ENCODE measurements at places on chromosomes 16 and 17.

DNA sequence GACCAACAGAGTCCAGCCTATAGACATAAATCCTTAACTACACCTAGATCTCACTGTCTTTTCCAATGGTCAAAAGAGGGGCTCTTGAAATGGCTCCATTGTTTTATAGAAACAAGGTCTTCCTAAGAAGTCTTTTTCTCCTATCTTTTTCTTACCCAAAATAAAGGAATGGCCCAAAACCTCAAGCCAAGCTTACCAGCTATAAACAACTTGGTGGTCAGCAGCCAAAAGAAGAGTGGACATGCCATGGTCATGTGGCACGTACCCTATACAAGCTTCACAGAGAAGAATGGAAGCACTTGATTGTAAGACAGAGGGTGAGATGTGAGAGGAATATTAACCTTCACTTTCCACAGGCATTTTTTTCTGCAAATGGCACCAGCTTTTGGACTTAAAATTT, 82.1 kb upstream of the GNAO1 start:
- H3K36me3 ChIP-seq: no peaks in the 10 kb centered on the region
- no peak for DNase-seq
- no peaks in the 10 kb centered on the region for H3K27me3 ChIP-seq
- H3K4me1 ChIP-seq: no peaks in the 10 kb centered on the region
- no peak overlapping the region for H3K4me3 ChIP-seq

DNA sequence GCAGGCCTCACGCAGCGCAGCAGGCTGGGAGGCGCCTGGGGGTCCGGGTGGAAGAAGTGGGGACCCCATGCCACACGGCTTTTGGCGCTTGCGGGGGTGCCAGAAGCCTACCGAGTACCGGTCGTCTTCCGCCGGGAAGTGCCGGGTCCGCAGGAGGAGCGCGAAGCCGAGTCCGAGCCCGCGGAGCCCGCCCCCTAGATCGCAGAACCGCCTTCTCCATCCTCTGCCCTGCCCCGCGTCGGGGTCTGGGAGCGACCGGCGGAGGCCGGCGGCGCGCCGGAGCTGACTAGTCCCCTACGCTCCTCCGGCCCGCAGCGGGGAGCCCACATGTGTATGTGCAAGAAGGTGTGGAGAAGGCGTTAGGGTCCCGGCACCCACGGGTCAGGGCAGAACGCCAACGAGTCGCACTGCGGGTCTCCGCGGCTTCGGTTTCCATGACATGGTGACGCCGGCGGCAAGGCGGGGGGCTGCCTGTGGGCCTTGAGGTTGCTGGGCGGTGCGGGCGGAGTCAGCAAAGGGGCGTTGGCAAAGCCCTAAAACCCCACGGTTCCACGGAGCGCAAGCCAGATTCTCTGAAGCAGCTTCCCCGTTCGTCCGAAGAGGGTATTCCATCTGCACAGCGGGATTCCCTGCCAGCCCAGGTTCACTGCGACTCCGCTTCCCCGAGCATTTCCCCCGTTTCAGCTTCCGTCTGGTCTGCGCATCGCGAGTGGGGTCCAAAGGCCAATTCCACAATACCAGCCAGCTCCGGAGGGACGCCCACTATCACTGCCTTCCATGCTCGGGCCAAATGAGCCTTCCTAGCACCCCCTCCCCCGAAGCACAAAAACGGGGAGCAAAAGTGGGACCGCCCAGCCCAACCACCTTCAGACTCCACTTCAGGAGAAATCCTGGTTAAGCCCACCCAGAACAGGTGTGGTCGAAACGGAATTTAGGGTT, 2.3 kb upstream of the LHX1 start:
- no peak for DNase-seq
- peak overlapping the region; percentile 51 for H3K27ac ChIP-seq
- H3K4me3 ChIP-seq: peak overlapping the region; percentile 24

GRCh38 chr16:62638964-62639870, 603.0 kb upstream of the CDH8 start:
- peak overlapping the region; percentile 54 for H3K27ac ChIP-seq
- H3K27me3 ChIP-seq: no peaks in the 10 kb centered on the region

GRCh38 chr16:74297145-74297665, 591 bp downstream of the PSMD7 start:
- peaks cover 46% of the 10 kb centered on the region for H3K4me1 ChIP-seq
- H3K4me3 ChIP-seq: peak overlapping the region; percentile 87
- H3K27me3 ChIP-seq: no peaks in the 10 kb centered on the region

- no peaks in the 10 kb centered on the region for H3K27me3 ChIP-seq
- H3K36me3 ChIP-seq: peaks cover 70% of the 10 kb centered on the region
- peak overlapping the region; percentile 55 for H3K27ac ChIP-seq
- peaks cover 61% of the 10 kb centered on the region for H3K4me1 ChIP-seq
- H3K4me3 ChIP-seq: no peak overlapping the region
Measured at GRCh38 chr16:4412159-4412558, 4.2 kb downstream of the CORO7 start.

- peak overlapping the region; percentile 17 for H3K4me3 ChIP-seq
- peak; percentile 35 for DNase-seq
- no peaks in the 10 kb centered on the region for H3K27me3 ChIP-seq
- peaks cover 42% of the 10 kb centered on the region for H3K4me1 ChIP-seq
- peaks cover 17% of the 10 kb centered on the region for H3K36me3 ChIP-seq
- no peak overlapping the region for H3K27ac ChIP-seq
Measured at GRCh38 chr17:82231562-82232321, 2.9 kb downstream of the SLC16A3 start.

- DNase-seq: no peak
- H3K4me1 ChIP-seq: peaks cover 25% of the 10 kb centered on the region
- peaks cover 8% of the 10 kb centered on the region for H3K36me3 ChIP-seq
- H3K4me3 ChIP-seq: peak overlapping the region; percentile 72
- H3K27me3 ChIP-seq: no peaks in the 10 kb centered on the region
- H3K27ac ChIP-seq: peak overlapping the region; percentile 49
Measured at GRCh38 chr17:82052638-82053059, 951 bp downstream of the GPS1 start.

GRCh38 chr16:73610160-73610559, 562.2 kb upstream of the ZFHX3 start:
- H3K4me1 ChIP-seq: no peaks in the 10 kb centered on the region
- H3K27ac ChIP-seq: no peak overlapping the region
- no peak for DNase-seq
- no peaks in the 10 kb centered on the region for H3K27me3 ChIP-seq

GRCh38 chr16:66832190-66832589, 1.4 kb upstream of the NAE1 start:
- H3K4me1 ChIP-seq: peaks cover 33% of the 10 kb centered on the region
- peaks cover 16% of the 10 kb centered on the region for H3K36me3 ChIP-seq
- no peaks in the 10 kb centered on the region for H3K27me3 ChIP-seq
- no peak overlapping the region for H3K4me3 ChIP-seq
- DNase-seq: no peak

DNA sequence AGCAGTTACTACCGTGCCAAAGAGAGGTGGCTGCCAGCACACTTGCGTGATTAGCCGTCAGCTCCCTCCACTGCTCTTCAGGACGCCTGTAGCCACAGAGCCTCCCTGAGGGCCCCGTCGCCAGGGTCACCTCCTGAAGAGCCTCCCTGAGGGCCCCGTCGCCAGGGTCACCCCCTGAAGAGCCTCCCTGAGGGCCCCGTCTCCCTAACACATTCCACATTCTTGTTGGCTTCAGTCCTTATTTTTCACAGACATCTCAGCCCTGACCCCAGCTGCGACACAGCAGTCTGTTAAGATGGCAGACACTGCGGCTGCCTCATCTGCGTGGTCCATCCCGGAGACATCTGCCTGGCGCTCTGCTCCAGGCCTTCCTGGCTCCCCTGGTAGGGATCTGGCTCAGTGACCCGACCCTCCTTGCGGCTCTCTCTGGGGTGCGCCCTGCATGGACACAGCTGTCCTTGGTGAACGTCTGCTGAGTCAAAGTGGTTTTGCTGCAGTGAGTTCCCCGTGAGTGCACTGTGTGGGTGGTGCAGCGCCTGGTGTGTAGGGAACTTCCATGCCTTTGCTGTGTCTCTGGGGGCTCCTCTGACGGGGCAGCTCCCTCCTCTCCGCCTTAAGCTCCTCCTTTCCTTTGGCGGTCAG, 11.4 kb downstream of the ACSF3 start:
- peaks cover 60% of the 10 kb centered on the region for H3K36me3 ChIP-seq
- no peak for DNase-seq
- H3K27me3 ChIP-seq: no peaks in the 10 kb centered on the region
- H3K4me3 ChIP-seq: no peak overlapping the region
- H3K27ac ChIP-seq: no peak overlapping the region
- peaks cover 22% of the 10 kb centered on the region for H3K4me1 ChIP-seq

GRCh38 chr16:3400446-3400778, 392 bp downstream of the ZSCAN32 start:
- H3K4me3 ChIP-seq: peak overlapping the region; percentile 87
- H3K27me3 ChIP-seq: no peaks in the 10 kb centered on the region
- H3K4me1 ChIP-seq: peaks cover 37% of the 10 kb centered on the region
- H3K27ac ChIP-seq: peak overlapping the region; percentile 86
- peaks cover 77% of the 10 kb centered on the region for H3K36me3 ChIP-seq

GRCh38 chr16:68070249-68070730, 14.9 kb upstream of the NFATC3 start:
- H3K4me1 ChIP-seq: peaks cover 88% of the 10 kb centered on the region
- H3K4me3 ChIP-seq: peak overlapping the region; percentile 54
- H3K27ac ChIP-seq: peak overlapping the region; percentile 95
- H3K27me3 ChIP-seq: no peaks in the 10 kb centered on the region

DNA sequence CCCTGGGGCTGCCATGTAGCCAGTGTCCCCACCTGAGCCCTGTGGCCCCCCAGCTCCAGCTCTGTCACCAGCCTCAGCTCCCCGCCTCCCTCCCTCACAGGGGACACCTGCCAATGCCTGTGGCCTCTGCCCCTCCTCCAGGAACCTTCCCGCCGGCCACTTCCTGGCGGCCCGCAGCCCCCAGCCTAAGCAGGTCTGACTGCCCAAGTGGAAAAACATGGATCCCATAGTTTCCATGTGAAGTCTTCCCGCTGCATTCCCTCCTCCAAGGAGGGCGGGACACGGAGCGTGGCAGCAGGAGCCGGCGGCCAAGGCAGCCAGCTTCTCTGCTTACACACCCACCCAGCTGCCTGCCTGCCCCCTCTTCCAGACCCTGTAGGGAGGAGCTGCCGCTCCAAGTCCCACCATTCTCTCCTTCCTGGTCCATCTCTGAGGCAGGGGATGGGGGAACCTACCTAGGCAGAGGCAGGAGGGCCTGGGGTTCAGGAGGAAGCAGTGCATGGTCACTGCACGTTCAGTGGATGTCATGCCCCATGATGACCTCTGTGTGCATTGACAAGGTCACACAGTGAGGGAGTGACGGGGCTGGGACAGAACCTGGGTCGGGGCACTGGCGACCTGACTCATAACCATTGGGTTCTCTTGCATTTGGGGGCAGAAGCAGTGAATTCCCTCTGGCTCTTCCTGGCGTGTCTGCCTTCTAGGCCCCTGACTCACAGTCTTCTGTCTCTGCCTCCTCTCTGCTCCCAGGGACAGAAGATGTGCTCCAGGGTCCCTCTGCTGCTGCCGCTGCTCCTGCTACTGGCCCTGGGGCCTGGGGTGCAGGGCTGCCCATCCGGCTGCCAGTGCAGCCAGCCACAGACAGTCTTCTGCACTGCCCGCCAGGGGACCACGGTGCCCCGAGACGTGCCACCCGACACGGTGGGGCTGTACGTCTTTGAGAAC, 8.7 kb downstream of the VASN start:
- H3K4me3 ChIP-seq: no peak overlapping the region

DNA sequence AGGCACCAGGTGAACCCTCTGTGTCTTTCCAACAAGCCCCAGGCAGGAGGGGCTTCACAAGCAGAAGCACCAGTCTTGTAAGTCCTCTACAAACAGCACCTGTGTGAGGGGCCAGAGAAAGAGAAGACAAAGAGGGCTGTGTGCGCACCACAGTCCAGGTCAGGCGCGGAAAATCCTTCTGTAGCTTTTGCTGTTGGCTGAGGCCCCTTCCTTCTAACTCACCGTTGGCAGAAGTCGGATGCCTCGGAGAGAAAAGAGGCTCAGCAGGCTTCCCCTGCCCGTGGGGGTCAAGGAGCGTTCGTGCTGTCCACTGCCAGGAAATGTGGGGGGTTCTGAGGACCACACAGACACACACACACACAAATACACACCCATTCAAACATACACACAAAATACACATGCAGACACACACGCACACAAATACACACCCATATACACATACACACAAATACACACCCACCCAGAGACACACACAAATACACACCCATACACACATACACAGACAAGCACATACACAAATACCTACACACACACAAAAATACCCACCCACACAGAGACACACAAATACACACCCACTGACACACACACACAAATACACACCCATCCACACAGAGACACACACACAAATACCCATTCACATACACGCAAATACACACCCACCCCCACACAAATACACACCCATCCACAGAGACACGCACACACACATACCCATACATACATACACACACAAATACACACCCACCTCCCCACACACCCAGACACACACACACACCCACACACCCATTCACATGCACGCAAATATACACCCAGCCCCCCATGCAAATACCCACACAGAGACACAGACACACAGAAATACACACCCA, 6.8 kb downstream of the ZG16B start:
- no peaks in the 10 kb centered on the region for H3K36me3 ChIP-seq
- H3K27ac ChIP-seq: no peak overlapping the region
- DNase-seq: no peak
- H3K27me3 ChIP-seq: peaks cover 2% of the 10 kb centered on the region
- H3K4me1 ChIP-seq: peaks cover 24% of the 10 kb centered on the region
- no peak overlapping the region for H3K4me3 ChIP-seq

DNA sequence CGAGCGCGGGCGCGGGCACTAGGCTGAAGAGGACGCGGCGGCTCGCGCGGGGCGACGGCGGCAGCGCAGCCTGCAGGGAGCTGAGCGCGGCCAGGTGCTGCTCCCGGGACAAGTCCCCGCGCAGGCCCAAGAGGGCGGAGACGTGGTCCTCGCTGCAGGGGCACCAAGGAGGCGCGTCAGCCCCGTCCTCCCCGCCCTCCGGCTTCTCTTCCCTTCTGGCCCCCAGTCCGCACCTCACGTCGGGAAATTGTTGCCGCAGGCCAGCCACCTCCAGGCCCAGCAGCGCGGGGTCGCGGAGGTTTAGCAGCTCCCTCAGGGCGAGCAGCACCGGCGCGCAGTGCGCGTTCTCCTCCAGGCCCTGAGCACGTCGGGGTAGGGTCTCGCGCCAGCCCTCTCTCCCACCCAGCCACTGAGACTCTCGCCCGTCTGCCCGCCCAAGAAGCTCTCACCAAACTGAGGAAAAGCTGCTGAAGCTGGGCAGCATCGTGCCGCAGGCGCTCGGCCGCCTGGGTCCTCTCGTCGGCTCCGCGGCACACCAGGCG, 761 bp upstream of the MATCAP1 start:
- H3K4me3 ChIP-seq: peak overlapping the region; percentile 78
- peaks cover 8% of the 10 kb centered on the region for H3K27me3 ChIP-seq
- H3K4me1 ChIP-seq: peaks cover 19% of the 10 kb centered on the region
- H3K27ac ChIP-seq: no peak overlapping the region
- no peak for DNase-seq

GRCh38 chr16:71428385-71428784, 13.5 kb downstream of the TLE7 start:
- peaks cover 4% of the 10 kb centered on the region for H3K4me1 ChIP-seq
- DNase-seq: no peak
- no peak overlapping the region for H3K27ac ChIP-seq
- no peaks in the 10 kb centered on the region for H3K36me3 ChIP-seq

Measured in activated CD4-positive, alpha-beta memory T cell treated with anti-CD3 and anti-CD28 coated beads, Interleukin-2, amount 10 ng/mL, durations not matched to agents 7 days and 5 days (primary cell).